ENCODE measurements at places on chromosomes 7 and 10.

- DNase-seq: no peak
Measured at GRCh38 chr10:43056568-43057011, 20.3 kb upstream of the RET start.

- no peak for DNase-seq
Measured at GRCh38 chr10:26085549-26085948, 131.0 kb upstream of the GAD2 start.

DNA sequence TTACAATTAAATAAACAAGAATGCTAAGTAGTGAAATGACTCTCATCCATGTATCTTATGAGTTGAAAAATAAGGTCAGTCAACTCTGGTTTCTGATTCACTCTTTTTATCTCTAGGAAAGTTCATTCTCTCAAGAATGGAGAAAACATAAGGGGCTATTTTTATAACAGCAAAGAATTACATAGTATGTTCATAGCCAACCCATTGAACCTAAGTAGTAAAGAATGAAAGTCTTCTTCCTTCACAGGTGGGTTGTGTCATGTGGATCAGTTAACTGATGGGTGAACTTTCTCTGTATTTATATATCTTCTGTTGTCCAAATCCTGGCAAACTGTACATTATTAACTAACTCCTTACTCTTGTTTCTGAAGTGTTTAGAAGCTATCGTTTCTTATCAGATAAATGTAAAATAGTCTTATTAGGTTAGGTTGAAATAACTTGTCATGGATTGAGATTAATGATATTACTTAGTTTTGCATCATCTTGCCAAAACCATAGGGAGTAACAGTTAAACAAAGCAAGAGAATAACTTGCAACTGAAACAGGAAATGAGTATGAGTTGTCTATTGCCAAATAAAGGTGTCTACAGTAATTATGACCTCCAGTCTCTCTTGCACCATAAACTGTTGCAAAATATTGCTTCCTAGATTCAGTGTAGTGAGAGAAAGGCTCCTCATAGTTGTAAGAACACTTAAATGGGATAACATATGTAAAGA, 86.8 kb downstream of the ANKRD7 start:
- no peak for DNase-seq

DNA sequence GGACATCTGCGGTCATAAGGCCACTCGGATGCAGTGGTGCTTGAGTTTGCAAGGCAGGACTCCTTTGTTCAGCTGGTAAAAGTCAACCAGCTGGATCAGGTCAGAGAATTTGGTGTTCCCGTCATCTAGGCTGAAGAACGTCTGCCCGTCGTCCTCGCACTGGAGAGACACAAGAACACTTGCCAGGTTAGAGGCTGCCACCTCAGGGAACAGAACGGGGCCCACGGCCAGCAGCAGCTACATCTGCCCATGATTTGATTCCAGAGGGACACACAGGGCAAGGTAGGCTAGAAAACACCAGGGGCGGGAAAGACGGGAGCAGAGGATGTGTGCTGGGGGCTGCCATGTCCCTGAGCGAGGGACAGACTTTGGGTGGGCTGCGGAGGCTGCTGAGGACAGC, 27.7 kb upstream of the DDC start:
- DNase-seq: no peak

- DNase-seq: no peak
Measured at GRCh38 chr10:12482587-12482986, 133.2 kb downstream of the CAMK1D start.

DNA sequence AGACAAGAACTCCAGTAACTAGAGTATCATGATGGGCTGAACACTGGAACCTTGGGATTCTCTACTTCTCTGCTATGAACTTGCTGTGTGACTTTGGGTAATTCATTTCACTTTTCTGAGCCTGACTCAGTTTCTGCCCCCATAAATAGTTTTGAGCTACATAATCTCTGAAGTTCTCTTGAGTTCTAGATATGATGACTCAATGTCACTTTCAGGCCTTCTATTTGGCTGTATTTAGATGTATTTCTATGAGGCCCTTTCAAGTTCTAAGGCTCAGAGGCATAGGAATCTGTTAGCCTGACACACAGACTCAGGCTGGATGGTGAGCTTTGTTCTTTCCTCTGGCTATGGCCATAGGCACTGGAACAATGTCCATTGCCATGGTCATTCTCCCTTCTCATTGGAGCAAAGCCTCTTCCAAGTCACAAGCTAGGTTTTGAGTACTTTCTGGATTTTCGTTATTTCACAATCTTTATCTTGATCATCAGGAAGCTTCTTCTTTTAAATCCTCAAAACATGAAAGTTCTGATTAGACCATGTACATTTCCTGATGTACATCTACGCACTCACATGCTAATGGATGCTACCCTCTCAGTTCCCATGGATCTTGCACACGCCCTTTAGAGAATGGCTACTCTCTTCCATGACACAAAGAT, 101.6 kb downstream of the TES start:
- no peak for DNase-seq

DNA sequence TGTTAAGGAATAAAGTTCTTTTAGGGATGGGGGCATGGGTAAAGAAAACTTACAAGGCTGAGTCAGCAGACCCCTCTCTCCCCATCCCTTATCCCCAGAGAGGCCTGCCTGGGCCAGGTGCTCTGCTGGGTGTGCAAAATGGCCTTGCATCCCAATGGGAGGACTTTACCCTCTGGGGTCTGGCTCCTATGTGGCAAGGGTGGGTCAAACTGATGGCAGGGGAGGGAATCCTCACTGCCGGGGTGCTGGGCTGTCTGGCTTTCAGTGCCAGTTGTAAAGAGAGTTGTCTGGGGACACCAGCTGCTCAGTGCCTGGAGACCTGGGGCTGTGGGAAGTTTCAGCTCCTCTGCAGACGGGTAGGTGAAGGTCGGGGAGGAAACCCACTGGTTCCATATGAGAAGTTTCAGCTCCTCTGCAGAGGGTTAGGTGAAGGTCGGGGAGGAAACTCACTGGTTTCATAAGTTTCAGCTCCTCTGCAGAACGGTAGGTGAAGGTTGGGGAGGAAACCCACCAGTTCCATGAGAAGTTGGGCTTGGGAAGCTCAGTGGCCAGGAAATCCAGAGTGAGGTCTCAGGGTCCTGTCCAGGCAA, 127.2 kb upstream of the PODXL start:
- no peak for DNase-seq

DNA sequence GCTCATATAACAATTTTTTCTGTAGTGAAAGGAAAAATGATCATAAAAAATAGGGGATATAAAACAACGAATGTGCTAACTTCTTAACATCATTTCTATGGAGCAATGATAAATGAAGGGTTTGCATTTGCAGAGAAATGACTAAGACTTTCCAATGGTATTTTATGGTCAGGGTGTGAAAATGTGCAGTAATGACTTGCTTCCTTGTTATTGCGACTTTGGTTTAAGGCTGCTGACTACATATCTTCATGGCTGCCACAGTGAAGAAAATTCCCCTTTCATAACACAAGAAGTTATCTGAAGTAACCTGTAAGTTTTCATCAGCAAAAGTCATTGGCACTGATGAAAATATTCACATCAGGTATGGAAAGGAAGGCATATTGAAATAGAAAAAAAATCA, 166.1 kb upstream of the NRG3 start:
- no peak for DNase-seq

GRCh38 chr10:129344103-129344502, 122.9 kb upstream of the MGMT start:
- no peak for DNase-seq

DNA sequence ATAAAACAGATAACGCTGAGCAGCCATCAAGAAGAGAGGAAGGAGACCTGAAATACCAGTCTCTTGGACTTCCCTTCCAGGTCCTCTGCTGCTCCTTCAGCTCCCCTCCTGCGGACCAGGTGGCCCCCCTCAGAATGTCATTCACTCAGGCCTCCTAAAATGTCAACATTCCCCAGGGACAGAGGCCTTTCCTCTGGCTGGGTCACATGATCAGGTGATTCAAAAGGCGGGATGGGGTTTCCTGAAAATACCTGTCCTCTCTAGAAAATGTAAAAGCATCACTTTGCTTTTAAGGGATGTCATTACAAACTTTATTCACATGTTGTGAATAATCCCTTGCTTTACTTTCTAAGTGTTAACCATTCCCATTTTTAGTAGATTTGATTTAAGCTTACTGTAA, 311.1 kb downstream of the INHBA start:
- no peak for DNase-seq

DNA sequence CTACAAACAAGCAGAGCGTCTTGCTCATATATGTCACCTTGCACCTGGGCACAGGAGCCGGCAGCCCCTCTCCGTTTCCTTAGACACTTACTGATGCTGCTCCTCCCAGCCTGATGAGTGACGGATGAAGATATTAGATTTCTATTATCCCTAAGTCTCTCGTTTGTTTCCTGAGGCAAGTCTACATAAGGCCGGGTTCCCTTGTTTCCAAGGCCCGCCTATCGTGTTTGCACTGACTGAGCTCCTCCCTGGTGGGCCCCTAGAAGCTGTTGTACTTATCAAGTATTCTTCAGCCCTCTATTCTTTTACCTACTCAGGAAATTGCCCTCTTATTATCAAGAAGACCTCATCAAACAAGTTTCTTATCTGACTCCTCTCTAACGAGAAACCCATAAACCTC, 18.5 kb downstream of the SH3PXD2A start:
- DNase-seq: no peak

- no peak for DNase-seq
Measured at GRCh38 chr7:137453356-137453755, 109.8 kb upstream of the PTN start.

GRCh38 chr10:4073912-4074311, 288.9 kb upstream of the KLF6 start:
- DNase-seq: peak; percentile 49

DNA sequence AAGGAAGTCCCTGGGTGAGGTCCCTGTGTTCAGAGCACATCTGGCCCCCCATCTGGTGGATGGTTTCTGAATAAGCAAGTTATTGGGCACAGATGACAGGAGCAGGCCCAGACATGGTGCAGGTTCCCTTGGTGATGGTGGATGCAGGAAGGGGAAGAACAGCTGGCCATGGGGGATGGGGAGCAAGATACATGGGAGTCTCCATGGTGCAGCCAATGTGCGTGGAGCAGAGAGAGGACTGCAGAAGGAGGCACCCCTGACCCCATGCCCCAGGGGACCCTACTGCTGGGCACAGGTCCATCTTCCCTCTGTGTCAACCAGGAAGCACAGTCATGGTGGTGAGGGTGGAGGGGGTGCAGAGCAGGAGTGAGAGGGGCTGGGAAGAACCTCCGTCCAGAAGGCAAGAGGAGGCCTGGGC, 43.8 kb upstream of the RABGEF1 start:
- DNase-seq: peak; percentile 14

DNA sequence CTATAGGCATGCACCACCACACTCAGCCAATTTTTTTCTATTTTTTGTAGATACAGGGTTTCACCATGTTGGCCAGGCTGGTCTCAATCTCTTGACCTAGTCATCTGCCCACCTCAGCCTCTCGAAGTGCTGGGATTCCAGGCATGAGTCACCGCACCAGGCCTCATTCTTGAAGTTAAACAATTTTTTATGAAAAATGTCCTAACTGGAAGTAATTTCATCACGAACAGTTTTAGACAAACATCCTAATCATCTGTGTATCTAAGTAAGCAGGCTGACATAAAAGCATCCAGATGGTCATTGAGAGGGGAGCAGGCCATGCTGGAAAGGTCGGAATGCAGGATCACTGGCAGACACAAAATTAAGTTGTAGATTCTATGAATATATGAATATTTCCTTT, 269.1 kb downstream of the ZMYND11 start:
- DNase-seq: peak; percentile 81

GRCh38 chr7:28739826-28740225, 218.3 kb downstream of the TRIL start:
- no peak for DNase-seq

- DNase-seq: peak; percentile 23
Measured at GRCh38 chr7:101362334-101363195, at the start of gene COL26A1. COL26A1 (plus strand) TSS chr7:101362875; CDS start chr7:101363033, 158 bp downstream.

DNA sequence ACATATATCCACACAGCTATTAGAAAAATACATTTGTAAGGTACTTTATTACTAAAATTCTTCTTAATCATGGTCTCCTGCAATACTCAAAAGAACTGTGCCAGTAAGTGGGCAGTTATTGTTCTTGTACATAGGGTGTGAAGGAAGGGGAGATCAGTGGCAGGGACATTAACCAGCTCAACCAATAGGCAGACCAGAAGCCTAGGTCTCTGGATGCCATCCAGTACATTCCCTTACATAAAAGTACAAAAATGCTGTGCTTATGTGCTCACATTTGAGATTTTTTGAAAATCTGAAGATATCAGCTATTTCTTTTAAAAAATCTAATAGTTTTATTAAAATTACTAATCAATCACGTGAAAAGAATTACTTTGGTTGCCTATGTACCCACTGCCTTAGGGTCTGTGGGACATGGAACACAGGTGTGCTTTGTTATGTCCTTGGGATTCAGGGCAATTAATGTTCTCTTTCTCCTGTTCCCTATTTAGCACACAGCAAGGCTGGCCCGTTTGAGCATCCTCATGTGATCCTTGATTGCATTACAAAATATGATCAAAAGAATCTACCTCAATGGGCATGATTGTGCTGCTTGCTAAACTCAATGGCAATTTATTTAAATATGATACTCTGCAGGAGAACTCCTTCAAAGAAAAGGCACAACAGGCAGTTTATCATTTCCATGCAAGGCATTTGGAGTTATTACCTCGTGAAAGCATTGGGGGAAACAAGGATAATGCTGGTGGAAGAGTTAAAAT, 22.7 kb downstream of the TWIST1 start:
- DNase-seq: no peak

- DNase-seq: no peak
Measured at GRCh38 chr10:132493756-132494290, 43.8 kb upstream of the INPP5A start.

DNA sequence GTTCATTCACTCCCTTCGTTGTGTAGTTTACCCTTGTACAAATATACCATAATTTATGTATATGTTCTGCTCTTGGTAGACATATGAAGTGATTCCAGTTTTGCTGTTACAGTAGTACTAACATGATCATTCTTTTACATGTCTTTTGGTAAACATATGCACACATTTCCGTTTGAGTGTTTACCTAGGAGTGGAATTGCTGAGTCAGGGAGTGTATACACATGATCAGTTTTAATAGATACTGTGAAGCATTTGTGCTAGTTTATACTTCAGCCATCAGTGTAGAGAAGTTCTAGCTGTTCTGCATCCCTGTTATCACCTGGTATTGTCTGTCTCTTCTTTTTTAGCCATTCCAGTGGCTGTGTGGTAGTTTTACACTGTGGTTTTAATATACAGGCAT, 34.5 kb upstream of the CYP26C1 start:
- no peak for DNase-seq

DNA sequence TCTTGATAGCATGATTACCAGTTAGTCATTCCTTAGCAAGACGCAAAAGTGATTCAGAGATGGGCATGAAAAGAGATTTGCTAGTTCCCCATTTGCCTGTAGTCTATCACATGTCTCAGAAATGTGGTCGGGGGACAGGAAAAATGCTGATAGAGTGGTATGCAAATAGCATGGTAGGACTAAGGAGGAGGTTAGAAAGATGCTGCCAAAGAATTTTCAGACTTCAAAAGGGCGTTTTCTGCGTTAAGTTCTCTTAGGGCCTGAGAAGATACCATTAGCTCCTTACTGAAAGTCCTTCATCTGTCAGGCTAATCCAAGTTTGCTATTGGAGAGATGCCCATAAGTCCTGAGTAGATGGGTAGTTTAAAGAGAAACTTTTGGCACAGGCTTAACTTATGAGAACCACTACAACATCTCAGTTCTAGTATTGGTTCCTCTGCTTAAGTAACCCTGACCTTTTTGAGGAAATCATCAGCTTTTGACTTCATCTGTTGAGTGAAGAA, 2.7 kb downstream of the CALD1 start:
- peak; percentile 34 for DNase-seq
